ENCODE measurements at places on chromosomes 7 and 10. TPM values are rescaled to one million over a fixed set of nuclear protein-coding genes. Genes with fewer than 3 reads are reported as not detected.
A peak's percentile ranks its signal among the peaks of the same experiment; 100 is the strongest.

BTBD16 gene
- 6.3 TPM for total RNA-seq

SDK1 gene
- 8.1 TPM for total RNA-seq

PPP1R17 gene
- total RNA-seq: 0.37 TPM

TLL2 gene
- total RNA-seq: 4.1 TPM

DNA sequence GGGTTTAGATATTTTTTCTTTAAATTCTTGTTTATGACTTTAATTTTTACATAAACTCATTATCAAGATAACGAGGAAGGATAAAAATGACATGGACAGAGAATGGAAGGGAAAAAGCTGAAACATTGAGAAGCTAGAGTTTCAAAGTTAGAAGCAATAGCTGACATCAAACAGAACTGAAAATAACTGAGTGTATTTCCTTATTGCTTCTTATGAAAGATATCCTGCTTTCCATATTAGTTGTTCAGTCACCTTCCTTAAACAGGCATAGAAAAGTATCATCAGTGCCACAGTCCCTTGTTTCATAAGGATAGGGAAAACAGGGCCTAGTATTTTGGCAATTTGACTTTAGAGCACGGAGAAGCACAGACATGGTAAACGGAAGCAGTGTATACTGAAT, 460.5 kb upstream of the GHITM start:
- DNase-seq: no peak

DNA sequence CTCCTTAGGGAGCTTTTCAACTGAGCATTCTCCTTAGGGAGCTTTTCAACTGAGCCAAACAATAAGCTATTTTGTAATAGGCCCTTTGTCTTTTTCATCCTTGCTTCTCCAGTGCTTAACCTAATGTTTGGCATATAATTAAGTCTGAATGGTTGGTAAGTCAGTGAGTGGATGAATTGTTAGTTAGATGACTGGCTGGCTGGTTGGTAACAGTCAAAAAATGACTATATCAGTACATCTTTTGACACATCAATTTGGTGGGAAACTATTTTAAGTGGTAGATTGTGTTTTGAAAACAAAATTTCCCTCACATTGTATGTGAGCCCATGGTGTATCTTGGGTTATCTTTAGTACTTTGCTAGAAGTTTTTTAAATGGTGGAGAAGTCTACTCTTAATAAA, 16.4 kb downstream of the ING3 start:
- no peak for DNase-seq

GRCh38 chr10:43225787-43226153, 41.1 kb downstream of the RASGEF1A start:
- DNase-seq: peak; percentile 2

GRCh38 chr10:9922126-9922870, 1095.4 kb upstream of the CELF2 start:
- DNase-seq: no peak

DNA sequence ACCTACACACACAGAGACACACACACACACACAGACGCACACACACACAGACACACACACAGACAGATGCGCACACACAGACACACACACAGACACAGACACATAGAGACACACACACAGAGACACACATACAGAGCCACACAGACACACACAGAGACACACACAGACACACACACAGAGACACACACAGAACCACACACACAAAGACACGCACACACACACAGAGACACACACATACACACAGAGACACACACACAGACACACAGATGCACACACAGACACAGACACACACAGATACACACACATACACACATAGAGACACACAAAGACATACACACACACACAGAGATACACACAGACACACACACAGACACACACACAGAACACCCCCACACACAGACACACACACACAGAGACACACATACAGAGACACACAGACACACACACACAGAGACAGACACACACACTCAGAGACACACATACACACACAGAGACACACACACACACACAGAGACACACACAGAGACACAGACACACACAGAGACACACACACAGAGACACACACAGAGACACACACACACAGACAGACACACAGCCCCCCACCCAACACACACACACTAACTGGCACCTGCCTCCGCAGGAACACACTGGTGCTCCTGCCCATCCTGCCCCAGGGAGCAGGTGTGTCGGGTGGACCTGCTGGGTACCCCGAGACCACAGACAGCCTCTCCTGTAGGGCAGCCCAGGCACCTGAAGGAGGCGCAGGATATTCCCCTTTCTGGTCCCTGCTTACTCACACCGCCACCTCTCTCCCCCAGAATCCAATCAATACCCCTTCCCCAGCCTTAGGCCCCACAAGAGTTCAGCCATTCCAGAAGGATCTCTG, 5.4 kb upstream of the FZD9 start:
- no peak for DNase-seq

- no peak for DNase-seq
Measured at GRCh38 chr10:21827308-21827707, 176.2 kb downstream of the DNAJC1 start.

GRCh38 chr7:156124356-156124755, 312.1 kb upstream of the SHH start:
- DNase-seq: no peak

GRCh38 chr7:25789701-25790640, 362.0 kb upstream of the NFE2L3 start:
- no peak for DNase-seq

DNA sequence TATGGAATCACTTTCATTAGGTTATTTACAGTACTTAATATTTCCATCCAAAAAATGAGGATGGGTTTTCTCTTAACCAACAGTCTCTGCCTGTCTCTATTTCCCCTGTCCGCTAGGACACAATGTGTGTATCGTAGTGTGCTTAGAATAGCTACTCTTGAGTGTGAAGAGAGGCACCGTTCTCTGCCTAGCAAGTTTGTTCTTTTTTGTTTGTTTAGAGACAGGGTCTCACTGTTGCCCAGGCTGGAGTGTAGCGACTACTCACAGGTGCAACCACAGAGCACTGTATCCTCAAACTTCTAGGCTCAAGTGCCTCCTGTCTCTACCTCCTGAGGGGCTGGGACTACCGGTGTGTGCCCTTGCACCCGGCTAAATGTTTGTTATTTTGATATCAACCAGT, 121.9 kb downstream of the ANK3 start:
- no peak for DNase-seq

DNA sequence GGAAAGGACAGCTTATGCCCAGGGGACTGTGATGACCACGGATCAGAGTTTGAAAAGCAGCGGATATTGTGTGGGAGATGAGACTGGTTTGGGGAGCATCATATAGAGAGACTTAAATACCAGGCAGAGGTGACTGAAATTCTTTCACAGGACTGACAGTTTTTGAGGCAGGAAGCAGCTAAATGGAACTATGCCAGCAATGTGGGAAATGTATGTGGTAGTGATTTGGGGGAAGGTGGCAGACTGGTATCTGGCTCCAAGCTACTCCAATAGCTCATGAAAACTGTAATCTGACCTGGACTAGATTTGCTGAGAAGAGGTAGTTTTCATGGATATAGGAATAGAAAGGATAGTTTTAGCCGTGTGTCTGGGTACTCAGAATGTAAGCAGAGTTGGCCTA, 592.6 kb downstream of the REEP3 start:
- no peak for DNase-seq

DNA sequence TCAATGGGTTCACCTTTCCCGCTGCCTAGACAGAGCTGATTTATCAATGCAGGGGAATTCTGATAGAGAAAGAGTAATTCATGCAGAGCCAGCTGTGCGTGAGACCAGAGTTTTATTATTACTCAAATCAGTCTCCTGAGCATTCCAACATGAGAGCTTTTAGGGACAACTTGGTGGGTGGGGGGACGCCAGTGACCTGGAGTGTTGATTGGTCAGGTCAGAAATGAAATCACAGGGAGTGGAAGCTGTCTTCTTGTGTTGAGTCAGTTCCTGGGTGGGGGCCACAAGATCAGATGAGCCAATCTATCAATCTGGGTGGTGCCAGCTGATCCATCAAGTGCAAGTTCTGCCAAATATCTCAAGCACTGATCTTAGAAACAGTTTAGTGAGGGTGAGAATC, 99.0 kb upstream of the CAV2 start:
- DNase-seq: no peak

- no peak for DNase-seq
Measured at GRCh38 chr7:152869041-152869676, 109.6 kb downstream of the ACTR3B start.
